ENCODE measurements at places on chromosomes 7 and 10.
A peak's percentile ranks its signal among the peaks of the same experiment; 100 is the strongest.

DNA sequence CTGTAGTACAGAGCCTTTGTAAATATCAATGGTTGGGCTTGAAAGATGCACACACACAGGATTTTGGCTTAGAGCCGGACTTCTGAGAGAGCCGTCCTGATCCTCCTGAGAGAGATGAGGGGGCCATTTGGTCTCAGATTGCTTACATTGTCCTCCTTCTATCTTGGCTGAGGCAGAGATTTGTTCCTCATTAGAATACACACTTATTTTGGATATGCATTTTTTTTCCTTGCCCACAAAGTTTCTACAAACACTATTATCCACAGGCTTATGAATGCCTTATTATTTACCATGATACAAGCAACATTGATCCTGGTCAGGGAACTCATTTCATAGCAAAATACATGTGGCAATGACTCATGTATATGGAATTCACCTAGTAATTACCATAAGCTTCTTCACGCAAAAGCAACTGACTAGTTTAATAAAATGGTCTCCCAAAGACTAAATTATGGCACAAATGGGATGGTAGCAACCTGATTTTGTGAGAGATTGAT, 175.3 kb downstream of the MDFIC start:
- peak; percentile 81 for DNase-seq

GRCh38 chr7:87223666-87224065, 4.1 kb upstream of the TMEM243 start:
- DNase-seq: peak; percentile 26

DNA sequence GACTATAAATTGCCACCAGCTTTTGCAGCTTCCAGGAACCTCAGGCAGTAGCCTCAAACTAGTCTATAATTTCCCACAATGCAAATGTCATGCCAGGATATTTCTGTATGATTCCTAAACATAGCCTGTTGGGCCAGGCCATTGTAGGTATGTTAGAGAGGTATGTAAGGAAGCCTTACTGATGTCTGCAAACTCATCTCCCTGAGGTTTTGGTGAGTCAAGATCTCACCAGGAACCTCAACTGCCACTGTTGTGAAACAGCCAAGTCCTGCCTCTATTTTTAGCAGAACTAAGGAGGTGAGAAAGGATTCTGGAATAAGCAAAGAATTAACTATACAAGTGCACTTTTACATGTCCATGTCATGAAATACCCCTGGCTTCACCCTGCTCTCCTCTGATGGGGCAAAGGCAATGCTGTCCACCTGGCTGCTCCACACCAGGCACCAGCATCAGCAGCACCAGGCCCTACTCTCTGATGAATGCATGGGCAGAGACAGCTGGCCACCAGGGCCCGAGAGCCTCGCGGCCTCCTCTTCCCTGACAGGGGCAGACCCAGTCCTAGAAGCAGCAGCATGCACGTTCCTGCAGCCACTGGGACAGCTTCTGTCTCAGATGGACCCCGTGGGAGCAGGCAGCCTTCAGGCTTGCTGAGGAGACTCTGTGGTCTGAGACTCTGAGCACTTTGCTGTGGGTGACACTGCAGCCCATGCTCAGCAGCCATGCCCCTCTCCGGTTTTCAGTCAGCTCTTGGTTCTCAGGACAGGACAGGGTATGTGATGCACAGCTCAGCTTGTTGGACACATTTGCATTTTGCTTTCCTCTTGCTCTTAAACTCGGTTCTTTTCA, 147.3 kb downstream of the ZMYND11 start:
- peak; percentile 76 for DNase-seq

GRCh38 chr7:134916171-134916883, 70.0 kb upstream of the AGBL3 start:
- DNase-seq: peak; percentile 60

DNA sequence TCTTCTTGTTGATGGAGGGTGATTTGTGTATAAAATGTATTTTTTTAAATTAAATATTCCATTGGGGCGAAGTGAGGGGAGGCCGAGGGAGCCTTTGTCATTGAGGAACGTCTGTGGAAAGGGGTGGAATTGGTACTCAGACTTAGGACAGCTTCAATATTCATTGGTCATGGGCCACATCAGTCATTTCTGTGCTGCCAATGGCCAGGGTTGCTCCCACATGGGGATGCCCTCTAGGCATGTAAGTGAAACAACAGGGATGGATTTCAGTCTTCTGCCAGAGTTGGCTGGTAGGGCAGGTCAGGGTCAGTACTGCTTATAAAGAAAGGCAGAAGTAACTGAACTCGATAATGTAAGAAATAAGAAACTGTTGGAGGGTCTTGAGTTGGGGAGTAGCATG, 47.2 kb downstream of the NEURL1 start:
- peak; percentile 11 for DNase-seq

GRCh38 chr10:86194684-86195083, 171.9 kb downstream of the GRID1 start:
- no peak for DNase-seq
